DMS79 (cell line): ENCODE measurements at places on chromosomes 5 and 9.

- DNase-seq = no peak
These were observed 36.3 kb downstream of the MEGF9 start for GRCh38 chr9:120677965-120678364.

DNA sequence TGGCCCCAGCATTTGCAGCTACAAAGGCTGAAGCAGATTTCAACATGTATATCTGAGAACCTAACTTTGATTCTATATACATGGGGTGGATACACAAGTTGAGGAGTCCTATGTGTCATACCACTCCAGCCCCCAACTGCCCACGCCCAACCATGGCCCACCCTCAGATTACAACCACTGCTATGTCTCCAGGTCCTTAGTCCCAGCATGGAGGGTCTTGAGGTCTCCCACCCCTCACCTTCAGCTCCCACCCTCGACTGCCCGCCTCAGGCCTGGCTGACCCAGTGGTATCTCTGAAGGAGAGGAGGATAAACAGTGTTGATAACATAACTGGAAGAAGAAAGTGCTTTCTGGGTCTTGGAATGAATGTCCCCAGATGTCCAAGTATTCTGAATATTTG, 8.2 kb downstream of the SOWAHA start:
- no peak for DNase-seq

- DNase-seq = no peak
These were observed 104.6 kb upstream of the FAM174A start for GRCh38 chr5:100430268-100431195.

GRCh38 chr9:130501639-130502038, 56.9 kb downstream of the ASS1 start:
- DNase-seq = no peak

- no peak for DNase-seq
These were observed 24.3 kb upstream of the SEMA6A start for GRCh38 chr5:116598911-116599310.

DNA sequence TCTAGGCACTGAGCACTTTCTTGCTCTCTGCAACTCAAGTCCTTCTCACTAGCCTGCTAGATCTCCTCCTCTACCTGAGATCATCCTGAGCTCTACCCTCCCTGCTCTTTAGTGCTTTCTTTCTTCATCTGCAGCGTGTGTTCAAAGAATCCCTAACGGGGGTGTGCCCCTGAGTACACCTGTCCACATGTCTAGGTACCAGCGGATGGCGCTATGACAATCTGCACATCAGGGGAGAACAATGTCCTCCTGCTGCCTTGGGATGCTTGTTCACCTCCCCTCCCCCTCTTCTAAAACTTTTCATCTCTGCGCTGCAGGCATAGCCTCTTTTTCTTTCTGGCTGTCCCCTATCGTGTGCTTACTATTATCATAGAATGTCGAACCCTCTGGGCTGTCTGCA, 42.7 kb downstream of the PTPN3 start:
- no peak for DNase-seq
